ENCODE measurements at places on chromosomes 16 and 17.

GRCh38 chr16:89150981-89151380, 20.6 kb upstream of the CDH15 start:
- no peak overlapping the region for H3K4me3 ChIP-seq
- H3K27me3 ChIP-seq = no peaks in the 10 kb centered on the region
- H3K27ac ChIP-seq = no peak overlapping the region
- no peak for DNase-seq
- no peaks in the 10 kb centered on the region for H3K4me1 ChIP-seq

DNA sequence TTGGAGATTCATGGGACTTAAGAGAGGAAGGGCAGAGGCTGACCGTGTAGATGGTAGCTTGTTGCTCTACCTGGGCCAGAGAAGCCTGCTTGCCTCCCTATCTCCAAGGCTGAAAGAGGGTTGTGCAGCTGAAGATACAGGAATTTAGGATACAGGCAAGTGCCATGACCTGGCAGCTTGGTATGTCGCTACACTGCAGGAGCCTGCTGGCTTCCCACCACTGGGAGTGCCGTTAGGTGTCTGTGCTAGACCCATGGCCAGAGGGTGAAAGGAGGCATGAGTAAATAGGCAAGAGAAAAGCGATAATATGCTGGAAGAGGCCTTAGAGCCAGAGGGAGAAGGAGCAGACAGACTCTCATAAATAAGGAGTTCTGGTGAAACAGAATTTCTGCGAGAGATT, 10.6 kb downstream of the NAA60 start:
- no peak for DNase-seq
- H3K27ac ChIP-seq = no peak overlapping the region
- H3K4me3 ChIP-seq = no peak overlapping the region
- peaks cover 7% of the 10 kb centered on the region for H3K36me3 ChIP-seq
- H3K27me3 ChIP-seq = no peaks in the 10 kb centered on the region

DNA sequence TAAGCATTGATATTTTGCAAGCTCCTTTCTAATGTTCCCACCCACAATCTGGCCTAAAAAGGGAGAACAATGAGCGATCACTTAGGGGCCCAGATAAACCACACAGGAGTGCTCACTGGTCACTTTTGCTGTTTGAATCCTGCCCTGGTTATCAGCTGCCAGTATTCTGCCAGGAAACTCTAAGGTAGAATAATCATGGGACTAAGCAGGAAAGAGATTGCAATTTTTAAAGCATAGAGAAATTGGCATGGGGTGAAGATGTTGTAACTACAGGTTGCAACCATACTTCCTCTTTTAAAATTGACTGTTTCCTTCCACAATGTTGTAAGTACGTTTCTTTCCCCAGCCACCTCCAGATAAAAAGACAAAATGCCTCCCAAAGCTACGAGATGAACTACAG, 251.2 kb upstream of the CDH11 start:
- H3K27ac ChIP-seq = peak overlapping the region; percentile 24
- H3K36me3 ChIP-seq = no peaks in the 10 kb centered on the region
- no peaks in the 10 kb centered on the region for H3K27me3 ChIP-seq
- no peak overlapping the region for H3K4me3 ChIP-seq
- peak; percentile 25 for DNase-seq

- H3K4me3 ChIP-seq = peak overlapping the region; percentile 71
- no peaks in the 10 kb centered on the region for H3K36me3 ChIP-seq
- H3K27me3 ChIP-seq = no peaks in the 10 kb centered on the region
- H3K4me1 ChIP-seq = peaks cover under 1% of the 10 kb centered on the region
- no peak for DNase-seq
- H3K27ac ChIP-seq = no peak overlapping the region
These were observed 1.4 kb downstream of the BAIAP2 start for GRCh38 chr17:81036197-81036941.

GRCh38 chr16:13631916-13632315, 288.0 kb upstream of the ERCC4 start:
- H3K27ac ChIP-seq = no peak overlapping the region
- no peaks in the 10 kb centered on the region for H3K36me3 ChIP-seq
- no peaks in the 10 kb centered on the region for H3K4me1 ChIP-seq
- no peak overlapping the region for H3K4me3 ChIP-seq

DNA sequence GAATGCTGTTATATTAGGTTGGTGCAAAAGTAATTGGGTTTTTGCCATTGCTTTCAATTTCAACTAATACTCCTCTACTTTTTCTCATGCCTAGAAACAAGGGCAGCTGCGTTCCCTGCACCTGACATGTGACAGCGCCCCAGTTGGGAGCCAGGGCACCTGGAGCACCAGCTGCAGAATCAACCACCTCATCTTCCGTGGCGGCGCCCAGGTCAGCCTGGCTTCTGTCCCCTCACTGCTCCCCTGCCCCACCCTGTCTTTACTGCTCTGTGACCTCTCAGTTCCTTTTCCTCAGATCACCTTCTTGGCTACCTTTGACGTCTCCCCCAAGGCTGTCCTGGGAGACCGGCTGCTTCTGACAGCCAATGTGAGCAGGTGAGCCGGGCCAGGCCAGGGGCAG, 16.4 kb upstream of the ITGAD start:
- no peak overlapping the region for H3K27ac ChIP-seq
- no peak overlapping the region for H3K4me3 ChIP-seq
- DNase-seq = no peak
- peaks cover 5% of the 10 kb centered on the region for H3K27me3 ChIP-seq

- H3K27me3 ChIP-seq = no peaks in the 10 kb centered on the region
- no peaks in the 10 kb centered on the region for H3K36me3 ChIP-seq
- H3K4me1 ChIP-seq = no peaks in the 10 kb centered on the region
These were observed 12.7 kb upstream of the KRT23 start for GRCh38 chr17:40950176-40950575.

DNA sequence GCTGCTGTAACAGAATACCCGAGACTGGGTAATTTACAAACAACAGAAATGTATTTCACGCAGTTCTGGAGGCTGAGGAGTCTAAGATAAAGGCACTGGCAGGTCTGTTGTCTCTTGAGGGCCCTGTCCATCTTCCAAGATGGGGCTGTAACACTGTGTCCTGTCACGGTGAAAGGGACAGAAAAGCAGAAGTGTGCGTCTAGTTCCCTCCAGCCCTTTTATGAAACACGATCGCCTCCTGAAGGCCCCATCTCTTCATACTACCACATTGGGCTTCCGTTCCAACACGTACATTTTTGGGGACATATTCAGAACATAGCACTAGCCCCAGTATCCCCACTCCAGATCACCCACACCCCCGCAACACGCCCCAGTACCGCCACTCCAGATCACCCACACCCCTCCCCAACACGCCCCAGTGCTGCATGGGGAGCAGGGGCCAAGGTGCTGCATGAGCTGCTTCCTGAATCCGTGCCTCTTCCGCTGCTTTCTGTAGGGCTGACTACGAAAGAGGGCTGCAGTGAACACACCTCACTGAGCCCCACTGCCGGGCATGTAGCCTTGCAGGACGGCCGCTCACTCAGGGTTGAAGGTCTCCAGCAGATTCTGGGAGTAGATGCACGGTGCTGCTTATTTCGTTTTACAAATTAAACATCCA, 91.9 kb downstream of the RPTOR start:
- DNase-seq = no peak
- no peaks in the 10 kb centered on the region for H3K27me3 ChIP-seq
- no peak overlapping the region for H3K4me3 ChIP-seq
- no peaks in the 10 kb centered on the region for H3K36me3 ChIP-seq
- no peak overlapping the region for H3K27ac ChIP-seq

DNA sequence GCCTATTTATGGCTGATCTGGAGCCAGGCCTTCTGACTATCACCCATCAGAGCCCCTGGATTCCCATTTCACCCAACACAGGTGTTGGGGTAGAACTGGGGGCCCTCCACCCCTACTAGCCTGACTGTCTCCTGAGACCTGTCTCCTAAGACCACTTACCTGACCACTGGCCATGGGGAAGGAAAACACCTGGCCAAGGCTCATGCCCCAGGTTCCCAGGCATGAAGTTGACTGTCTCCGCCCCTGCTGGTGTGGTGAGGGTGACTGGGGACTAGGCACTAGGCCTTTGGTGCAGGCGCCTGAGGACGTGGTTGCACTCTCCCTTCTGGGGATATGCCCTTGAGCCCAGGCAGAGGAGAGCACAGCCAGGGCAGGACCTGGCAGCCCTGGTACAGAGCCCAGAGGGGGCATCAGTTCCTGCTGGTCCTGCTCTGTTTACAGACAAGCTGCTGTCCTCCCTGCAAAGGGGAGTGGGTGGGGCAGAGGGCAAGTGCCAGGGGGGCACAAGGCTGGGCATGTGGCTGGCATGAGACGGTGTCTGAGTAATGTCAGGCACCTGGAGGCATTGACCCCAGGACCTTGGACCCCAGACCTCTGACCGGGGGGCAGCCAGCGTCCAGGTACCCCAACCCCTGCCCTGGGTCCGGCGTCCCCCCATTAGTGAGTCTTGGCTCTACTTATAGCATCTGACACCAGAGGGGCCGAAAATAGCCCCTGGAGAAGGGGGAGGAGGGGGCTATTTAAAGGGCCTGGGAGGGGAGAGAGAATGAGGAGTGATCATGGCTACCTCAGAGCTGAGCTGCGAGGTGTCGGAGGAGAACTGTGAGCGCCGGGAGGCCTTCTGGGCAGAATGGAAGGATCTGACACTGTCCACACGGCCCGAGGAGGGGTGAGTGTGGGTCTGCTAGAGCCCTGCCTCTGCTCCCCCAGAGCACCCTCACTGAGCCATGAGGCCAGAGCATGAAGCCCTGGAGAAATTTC, at the start of gene TCAP:
TCAP (plus strand) TSS at position 769 of the 981 bp plus-strand sequence; CDS start at position 780, 11 bp downstream.
- H3K4me1 ChIP-seq = peaks cover 49% of the 10 kb centered on the region
- peak within 1 kb of the TSS; percentile 19 for H3K4me3 ChIP-seq
- peaks cover 6% of the 10 kb centered on the region for H3K36me3 ChIP-seq
- no peaks in the 10 kb centered on the region for H3K27me3 ChIP-seq
- no peak for DNase-seq
- H3K27ac ChIP-seq = peak within 1 kb of the TSS; percentile 86

- peaks cover 5% of the 10 kb centered on the region for H3K27me3 ChIP-seq
- H3K4me3 ChIP-seq = no peak overlapping the region
- no peak overlapping the region for H3K27ac ChIP-seq
- DNase-seq = no peak
These were observed 169.0 kb upstream of the SDK2 start for GRCh38 chr17:73813201-73813600.

DNA sequence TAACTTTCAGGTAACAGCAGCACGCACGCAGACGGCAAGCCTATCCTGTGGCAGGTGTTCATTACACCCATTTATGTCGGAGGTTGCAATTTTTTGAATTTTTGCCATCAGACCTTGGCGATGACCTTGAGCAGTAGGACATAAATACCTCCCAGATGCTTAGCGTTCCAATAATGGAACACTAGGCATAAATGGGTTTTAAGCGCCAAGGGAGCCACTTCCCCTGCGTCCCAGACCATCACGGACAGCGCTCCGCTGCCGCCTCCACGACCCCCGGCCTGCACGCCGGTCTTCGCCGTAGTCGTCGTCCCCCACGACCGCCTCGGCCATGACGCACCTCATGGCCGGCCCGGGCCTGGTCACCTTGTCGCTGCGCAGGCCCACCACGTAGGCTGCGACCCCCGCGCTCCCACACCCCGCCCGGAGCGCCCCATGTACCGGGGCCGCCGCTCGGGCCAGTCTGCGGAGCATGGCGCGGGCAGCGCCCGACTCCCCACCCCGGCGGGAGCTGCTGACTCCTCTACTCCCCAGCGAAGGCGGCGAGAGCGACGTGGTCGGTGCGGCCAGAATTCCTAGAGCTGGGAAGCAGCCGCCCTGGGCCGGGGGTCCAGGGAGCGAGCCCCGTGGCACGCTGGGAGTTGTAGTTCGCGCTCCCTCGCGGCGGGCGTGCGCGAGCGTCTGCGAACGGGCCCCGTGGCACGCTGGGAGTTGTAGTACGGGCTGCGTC, 22.7 kb downstream of the TMEM235 start:
- peak; percentile 95 for DNase-seq
- no peaks in the 10 kb centered on the region for H3K27me3 ChIP-seq
- peak overlapping the region; percentile 53 for H3K4me3 ChIP-seq
- peaks cover 53% of the 10 kb centered on the region for H3K4me1 ChIP-seq
- H3K36me3 ChIP-seq = no peaks in the 10 kb centered on the region

DNA sequence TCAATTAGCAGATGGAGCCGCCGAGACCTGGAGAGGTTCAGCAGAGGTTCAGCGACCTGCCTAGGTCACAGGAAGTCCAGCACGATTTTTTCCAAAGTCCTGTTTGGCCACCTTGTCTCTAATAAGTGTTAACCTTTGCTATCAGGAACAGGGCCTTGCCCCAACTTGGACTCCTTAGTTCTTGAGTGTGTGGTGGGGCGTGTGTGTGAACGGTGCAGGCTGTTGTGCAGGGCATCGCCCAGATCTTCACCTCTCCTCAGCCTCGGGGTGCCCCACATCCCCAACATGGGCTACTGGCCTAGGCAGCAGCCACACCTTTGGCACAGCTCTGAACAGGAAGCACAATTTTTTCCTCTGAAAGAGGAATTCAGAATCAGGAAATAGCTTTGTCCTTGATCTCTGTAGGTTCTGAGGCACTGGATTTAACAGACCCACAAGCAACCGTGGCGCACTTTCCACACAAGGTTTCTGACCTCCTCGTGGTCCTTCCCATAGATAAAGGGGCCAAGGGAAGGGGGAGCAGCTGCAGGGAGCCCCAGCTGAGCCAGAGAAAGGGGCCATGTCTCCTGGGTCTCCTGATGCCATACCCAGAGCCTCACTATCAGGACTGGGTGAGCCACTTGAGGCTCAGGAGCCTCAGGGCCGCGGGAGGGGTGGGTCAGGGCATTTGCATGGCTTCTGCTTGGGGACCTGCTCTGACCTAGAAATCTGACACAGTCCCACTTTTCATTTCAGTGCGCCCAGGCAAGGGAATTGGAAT, 10.4 kb downstream of the MPRIP start:
- peak overlapping the region; percentile 22 for H3K27ac ChIP-seq
- H3K36me3 ChIP-seq = no peaks in the 10 kb centered on the region
- no peaks in the 10 kb centered on the region for H3K27me3 ChIP-seq
- DNase-seq = no peak
- H3K4me1 ChIP-seq = peaks cover 12% of the 10 kb centered on the region
- H3K4me3 ChIP-seq = no peak overlapping the region

DNA sequence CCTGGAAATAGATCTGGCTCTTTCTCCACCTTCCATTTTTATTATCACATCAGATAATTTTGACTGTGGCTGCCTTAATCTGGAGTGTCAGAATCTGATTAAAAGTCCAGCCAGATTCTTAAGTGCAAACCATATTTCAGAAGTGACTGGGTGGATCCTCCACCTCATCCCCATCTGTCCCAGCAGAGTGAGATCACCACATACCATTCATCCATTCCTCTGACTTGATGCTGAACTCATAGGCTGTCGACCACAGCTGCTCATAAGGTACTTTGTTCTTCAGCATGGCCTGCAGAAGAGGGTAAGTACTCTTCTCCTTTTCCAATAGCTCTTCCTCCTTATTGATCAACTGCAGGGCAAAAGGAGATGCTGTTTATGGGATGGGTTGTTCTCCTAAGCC, 53.5 kb downstream of the DNAH3 start:
- no peak overlapping the region for H3K4me3 ChIP-seq
- no peak overlapping the region for H3K27ac ChIP-seq
- DNase-seq = no peak
- no peaks in the 10 kb centered on the region for H3K27me3 ChIP-seq

All from cardiac muscle cell (in vitro differentiated cells and primary cell).